Keratinocyte (primary cell): ENCODE measurements at places on chromosomes 13 and 19.

DNA sequence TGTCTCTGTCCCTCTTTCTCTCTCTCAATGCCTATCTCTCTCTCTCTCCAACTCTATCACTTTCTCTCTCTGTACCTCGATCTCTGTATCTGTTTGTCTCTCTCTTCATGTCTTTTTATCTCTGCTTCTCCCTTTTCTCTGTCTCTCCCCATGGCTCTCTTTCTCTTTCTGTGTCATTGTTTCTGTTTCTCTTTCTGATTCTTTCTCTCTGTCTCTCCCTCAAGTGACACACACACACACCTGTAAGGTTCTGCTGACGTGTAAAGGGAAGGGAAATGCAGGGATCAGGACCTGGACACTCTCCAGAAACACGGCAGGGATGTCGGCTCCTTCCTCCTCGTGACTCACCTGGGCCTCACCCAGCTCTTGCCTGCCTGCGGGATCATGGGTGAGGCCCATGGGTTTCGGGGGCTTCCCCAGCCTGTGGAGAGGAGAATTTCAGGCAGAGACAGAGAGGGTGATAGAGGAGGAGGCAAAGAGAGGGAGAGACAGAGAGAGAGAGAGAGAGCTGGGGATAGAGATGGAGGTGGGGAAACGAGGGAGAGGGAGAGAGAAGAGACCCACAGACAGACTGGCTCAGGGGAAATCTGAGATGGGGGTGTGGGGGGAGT lies 5.4 kb upstream of the PLAUR start:
- peak; percentile 98 for DNase-seq

GRCh38 chr19:56253737-56254136 lies 18.8 kb upstream of the EDDM13 start:
- peak; percentile 17 for DNase-seq

DNA sequence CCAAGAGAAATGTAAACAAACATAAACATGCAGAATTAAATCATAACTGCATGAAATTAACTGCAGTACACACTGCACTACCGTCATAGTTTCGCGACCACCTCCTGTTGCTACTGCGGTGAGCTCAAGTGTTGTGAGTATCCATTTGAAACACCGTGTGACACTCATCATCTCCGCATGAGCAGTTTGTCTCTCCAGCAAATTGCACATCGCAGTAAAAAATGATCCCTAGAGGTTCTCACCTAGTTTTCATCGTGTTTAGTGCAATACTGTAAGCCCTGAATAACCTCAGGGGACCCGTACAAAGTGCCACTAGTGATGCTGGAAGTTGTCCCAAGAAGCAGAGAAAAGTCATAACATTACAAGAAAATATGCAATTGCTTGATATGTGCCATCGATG lies 147.7 kb downstream of the DPF1 start:
- DNase-seq: no peak

- DNase-seq: no peak
These were observed 235.4 kb upstream of the MAB21L1 start for GRCh38 chr13:35711909-35712308.

DNA sequence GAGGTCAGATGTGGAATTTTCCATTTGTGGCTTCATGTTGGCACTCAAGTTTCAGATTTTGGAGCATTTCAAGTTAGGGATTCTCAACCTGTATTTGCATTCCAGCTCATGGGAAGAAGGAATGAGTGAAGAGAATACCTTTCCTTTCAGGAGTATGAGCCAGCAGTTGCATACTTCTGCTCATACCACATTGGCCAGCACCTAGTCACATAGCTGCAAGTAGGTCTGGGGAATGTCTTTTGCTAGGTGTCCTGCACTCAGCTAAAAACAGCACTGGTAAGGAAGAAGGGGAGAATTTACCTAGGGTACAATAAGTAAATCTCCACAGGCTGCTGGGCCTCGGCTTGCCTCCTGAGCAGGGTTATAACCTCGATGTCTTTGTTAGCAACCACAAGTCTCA lies 24.6 kb upstream of the ATP8A2 start:
- no peak for DNase-seq
